ENCODE measurements at places on chromosomes 6 and 20. TPM values are rescaled to one million over a fixed set of nuclear protein-coding genes. Genes with fewer than 3 reads are reported as not detected.

Gene SOX18
- 8.4 TPM for total RNA-seq

GRCh38 chr6:89927791-89928550 lies 33.7 kb downstream of the GJA10 start:
- no peaks in the 10 kb centered on the region for H3K36me3 ChIP-seq
- H3K4me1 ChIP-seq = no peaks in the 10 kb centered on the region
- no peak overlapping the region for H3K4me3 ChIP-seq
- no peaks in the 10 kb centered on the region for H3K27me3 ChIP-seq
- H3K27ac ChIP-seq = no peak overlapping the region

DNA sequence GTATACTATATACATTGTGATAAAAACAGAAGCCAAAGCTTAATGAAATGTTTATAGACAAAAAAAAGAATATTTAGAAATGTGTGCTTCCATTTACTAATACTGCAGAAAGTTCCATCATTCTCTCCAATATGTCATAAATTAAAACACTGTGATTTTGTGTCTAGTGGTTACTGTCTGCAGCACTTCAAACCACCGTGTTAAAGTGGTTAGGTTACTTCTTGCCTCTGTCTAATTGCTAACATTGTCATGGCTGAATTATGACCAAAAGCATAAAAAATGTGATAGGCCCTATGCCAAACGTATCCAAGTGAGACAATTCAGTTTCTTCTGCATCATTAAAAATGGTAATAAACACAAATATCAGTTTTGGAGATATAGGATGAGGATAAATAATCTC lies 52.7 kb upstream of the CST5 start:
- H3K4me1 ChIP-seq = no peaks in the 10 kb centered on the region
- H3K27ac ChIP-seq = no peak overlapping the region
- no peak overlapping the region for H3K4me3 ChIP-seq
- no peaks in the 10 kb centered on the region for H3K27me3 ChIP-seq
- no peaks in the 10 kb centered on the region for H3K36me3 ChIP-seq
- no peak for DNase-seq

DNA sequence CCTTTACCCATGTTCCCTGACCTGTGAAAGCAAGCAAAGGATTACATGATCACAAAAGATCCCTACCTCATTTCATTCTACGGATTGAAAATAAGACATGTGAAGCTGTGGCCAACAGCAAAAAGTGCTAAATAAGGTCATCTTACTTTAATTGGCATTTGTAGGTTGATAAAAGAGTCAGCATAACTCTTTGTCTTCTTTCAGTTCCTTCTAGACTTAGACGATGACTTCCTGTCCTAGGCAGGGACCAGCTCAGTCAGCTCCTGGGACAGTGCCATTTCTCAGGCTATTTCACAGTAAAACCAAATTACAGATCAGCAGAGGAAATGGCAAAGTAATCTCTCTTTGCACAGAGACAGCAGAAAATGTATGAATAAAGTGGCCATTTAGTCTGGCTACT lies 480.7 kb downstream of the RFPL4B start:
- H3K27me3 ChIP-seq = no peaks in the 10 kb centered on the region
- no peak overlapping the region for H3K27ac ChIP-seq
- no peak for DNase-seq
- no peak overlapping the region for H3K4me3 ChIP-seq
- H3K4me1 ChIP-seq = no peaks in the 10 kb centered on the region

Gene IMPG1
- not detected for total RNA-seq

DNA sequence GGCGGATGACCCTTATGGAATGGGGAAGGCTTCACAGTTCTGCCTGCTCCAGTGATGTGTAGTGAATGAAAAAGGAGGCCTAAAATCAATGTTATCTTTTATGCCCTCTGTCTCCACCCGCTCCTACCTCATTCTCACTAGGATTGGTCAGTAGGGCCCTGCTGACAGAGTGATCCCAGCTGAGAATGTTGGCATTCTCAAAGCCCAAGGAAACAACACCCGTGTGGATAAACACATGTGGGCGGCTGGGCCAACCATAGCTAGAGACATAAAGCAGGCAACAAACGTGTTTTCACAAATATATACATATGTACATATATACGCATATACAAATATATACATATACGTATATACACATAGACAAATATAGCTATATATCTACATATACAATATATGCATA lies 4.5 kb downstream of the RIPK1 start:
- H3K27me3 ChIP-seq = no peaks in the 10 kb centered on the region
- no peak overlapping the region for H3K27ac ChIP-seq
- peaks cover 6% of the 10 kb centered on the region for H3K4me1 ChIP-seq
- peaks cover 1% of the 10 kb centered on the region for H3K36me3 ChIP-seq
- no peak for DNase-seq
- H3K4me3 ChIP-seq = no peak overlapping the region

- DNase-seq = no peak
- H3K27ac ChIP-seq = no peak overlapping the region
- no peak overlapping the region for H3K4me3 ChIP-seq
- H3K36me3 ChIP-seq = no peaks in the 10 kb centered on the region
- H3K4me1 ChIP-seq = no peaks in the 10 kb centered on the region
- H3K27me3 ChIP-seq = no peaks in the 10 kb centered on the region
Observed at GRCh38 chr6:159461266-159461665, 231.8 kb downstream of the SOD2 start.

DNA sequence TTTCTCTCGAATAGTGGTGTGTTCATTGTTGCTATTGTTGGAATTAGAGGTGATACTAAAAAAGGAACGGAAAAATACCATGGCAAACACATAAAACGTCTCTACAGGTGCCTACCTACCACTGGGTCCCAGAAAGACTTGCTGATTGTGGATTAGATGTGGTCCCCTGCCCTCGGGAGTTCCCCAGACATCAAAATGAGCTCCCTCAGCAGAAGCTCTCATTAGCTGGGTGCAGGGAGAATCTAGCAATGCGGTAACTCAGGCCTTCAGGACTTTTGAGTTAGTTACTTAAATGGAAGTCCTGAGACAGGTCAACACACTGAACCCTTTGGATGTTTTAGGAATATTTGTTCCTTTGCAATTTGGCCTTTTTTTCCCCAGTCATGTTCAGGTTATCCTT lies 6.1 kb downstream of the IRF4 start:
- no peaks in the 10 kb centered on the region for H3K4me1 ChIP-seq
- no peaks in the 10 kb centered on the region for H3K36me3 ChIP-seq
- DNase-seq = no peak
- no peak overlapping the region for H3K4me3 ChIP-seq
- H3K27ac ChIP-seq = no peak overlapping the region
- peaks cover 24% of the 10 kb centered on the region for H3K27me3 ChIP-seq

Gene GABRR1
- total RNA-seq = 0.21 TPM

- no peak overlapping the region for H3K27ac ChIP-seq
- H3K27me3 ChIP-seq = no peaks in the 10 kb centered on the region
- no peaks in the 10 kb centered on the region for H3K4me1 ChIP-seq
Observed at GRCh38 chr6:84346372-84346771, 118.9 kb upstream of the CEP162 start.

Gene TREM1
- not detected for total RNA-seq

GRCh38 chr6:167828325-167828956 lies 1.7 kb downstream of the AFDN start:
- no peak for DNase-seq
- H3K4me1 ChIP-seq = peaks cover 4% of the 10 kb centered on the region
- peak overlapping the region; percentile 77 for H3K27ac ChIP-seq
- H3K4me3 ChIP-seq = peak overlapping the region; percentile 45

- no peaks in the 10 kb centered on the region for H3K4me1 ChIP-seq
- no peaks in the 10 kb centered on the region for H3K36me3 ChIP-seq
- DNase-seq = no peak
Observed at GRCh38 chr6:39999006-39999867, 65.0 kb upstream of the MOCS1 start.

DNA sequence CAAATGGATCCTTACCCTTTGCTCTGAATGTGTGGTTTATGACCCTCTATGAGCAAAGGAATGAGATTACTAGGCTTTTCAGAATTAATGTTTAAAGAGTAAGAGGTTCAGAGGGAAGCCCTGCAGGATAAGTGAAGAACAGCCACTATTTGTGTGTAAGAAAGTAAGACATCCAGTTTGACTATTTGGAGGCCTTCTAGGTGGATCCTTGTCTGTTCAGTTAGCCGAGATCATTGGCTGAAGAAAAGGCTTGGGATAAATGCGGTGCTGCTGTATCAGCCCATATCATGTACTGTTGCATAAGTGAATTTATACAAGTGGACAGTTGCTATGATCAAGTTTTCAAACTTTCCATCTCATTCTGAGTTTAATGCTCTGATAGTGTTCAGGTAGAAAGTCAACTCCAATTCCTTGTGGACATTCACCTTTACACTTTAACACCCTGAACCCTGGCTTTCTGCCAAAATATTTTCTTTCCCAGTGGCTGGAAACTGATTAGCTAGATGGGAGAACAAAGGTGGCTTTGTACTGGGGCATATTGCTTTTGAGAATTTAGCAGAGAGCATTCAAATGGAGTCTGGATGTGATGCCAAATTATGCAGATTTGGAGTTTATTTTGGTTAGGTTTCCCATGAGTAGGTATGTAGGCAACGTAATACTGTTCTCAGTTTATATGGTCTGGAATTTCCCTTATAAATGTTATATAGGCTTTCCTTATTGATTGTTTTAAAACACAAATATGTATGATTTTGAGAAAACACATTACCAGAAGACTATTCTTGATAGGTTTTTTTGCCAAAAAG lies 15.0 kb downstream of the PARD6B start:
- H3K4me3 ChIP-seq = no peak overlapping the region
- peaks cover 7% of the 10 kb centered on the region for H3K4me1 ChIP-seq
- DNase-seq = peak; percentile 77

Gene GHRH
- total RNA-seq = not detected

DNA sequence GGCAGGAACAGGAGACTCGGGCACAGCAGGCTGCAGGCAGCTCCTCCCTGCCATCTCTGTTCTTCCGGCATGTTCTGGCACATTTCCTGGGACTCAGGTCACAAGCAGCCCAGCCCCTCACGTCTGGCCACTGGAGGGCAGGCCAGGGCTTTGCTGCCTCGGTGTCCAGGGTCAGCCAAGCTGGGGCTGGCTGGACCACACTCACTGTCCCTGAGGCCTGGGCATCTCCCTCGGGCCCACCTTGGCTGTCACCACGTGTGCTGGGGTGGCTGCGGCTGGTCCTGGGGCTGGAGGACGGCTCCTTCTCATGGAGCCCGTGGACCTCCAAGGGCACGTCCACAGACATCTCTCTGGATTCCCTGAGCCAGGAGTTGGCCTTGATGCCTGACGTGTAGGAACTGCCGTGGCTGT lies 18.5 kb downstream of the FRMD1 start:
- peak; percentile 86 for DNase-seq
- H3K36me3 ChIP-seq = no peaks in the 10 kb centered on the region
- no peak overlapping the region for H3K4me3 ChIP-seq
- no peak overlapping the region for H3K27ac ChIP-seq
- H3K27me3 ChIP-seq = no peaks in the 10 kb centered on the region

- no peaks in the 10 kb centered on the region for H3K36me3 ChIP-seq
- DNase-seq = no peak
- no peak overlapping the region for H3K27ac ChIP-seq
- no peaks in the 10 kb centered on the region for H3K27me3 ChIP-seq
- no peaks in the 10 kb centered on the region for H3K4me1 ChIP-seq
Observed at GRCh38 chr6:160750276-160750689, 48.2 kb downstream of the PLG start.

Gene MCCD1
- not detected for total RNA-seq

Gene SLC4A11
- total RNA-seq = 1.2 TPM

DNA sequence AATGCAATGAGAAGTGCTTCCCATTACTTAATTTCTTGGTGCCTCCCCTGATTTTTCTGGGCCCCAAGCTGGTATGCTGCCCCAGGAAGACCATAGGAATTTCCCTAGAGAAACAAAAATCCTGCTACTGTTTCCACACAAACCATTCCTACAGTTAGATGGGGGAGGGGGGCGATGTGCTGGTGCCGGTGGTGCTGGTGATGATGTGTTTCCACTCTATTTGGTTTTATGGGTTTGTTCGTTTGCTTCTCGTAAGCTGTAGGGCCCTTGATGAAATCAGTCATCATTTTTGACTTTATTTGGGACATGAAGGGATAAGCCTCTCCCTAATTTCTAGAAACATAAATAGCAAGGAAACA lies 105.1 kb downstream of the MKKS start:
- no peak overlapping the region for H3K4me3 ChIP-seq
- no peak for DNase-seq
- H3K27me3 ChIP-seq = no peaks in the 10 kb centered on the region

DNA sequence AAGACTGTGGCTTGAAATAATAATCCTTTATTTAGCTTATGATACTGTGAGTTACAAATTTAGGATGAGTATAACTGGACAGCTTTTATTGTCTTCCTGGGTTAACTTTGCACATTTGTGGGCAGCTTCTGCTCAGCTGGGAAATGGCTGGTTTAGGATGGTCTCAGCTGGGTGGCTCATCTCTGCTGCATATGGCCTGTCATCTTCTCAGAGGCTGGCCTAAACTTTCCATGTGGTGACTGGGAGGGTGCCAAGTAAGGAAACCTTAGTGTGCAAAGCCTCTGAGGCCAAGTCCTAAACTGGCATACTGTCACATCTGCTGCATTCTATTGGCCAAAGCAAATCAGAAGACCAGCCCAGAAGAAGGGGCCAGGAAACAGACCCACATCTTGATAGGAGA lies 40.2 kb downstream of the BTBD3 start:
- H3K4me1 ChIP-seq = no peaks in the 10 kb centered on the region
- H3K4me3 ChIP-seq = no peak overlapping the region
- H3K36me3 ChIP-seq = no peaks in the 10 kb centered on the region
- no peaks in the 10 kb centered on the region for H3K27me3 ChIP-seq
- H3K27ac ChIP-seq = no peak overlapping the region

Gene BHLHE23
- not detected for total RNA-seq

DNA sequence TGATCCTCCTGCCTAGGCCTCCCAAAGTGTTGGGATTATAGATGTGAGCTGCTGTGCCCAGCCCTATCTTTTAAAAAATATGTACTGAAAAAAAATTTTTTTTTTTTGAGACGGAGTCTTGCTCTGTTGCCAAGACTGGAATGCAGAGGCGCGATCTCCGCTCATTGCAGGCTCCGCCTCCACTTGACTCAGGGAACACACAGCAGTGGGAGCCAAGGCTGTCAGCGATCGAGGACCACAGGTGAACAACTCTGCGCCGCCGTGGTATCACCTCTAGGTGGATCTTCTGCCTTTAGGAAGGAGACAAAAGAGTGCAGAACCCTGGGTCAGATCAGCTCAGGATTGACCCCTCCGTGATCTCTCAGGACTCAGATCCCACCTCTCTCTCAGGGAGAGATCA lies 13.7 kb downstream of the RAET1E start:
- H3K36me3 ChIP-seq = no peaks in the 10 kb centered on the region
- no peak overlapping the region for H3K4me3 ChIP-seq
- DNase-seq = no peak
- H3K4me1 ChIP-seq = no peaks in the 10 kb centered on the region
- H3K27ac ChIP-seq = no peak overlapping the region
- H3K27me3 ChIP-seq = no peaks in the 10 kb centered on the region

GRCh38 chr6:130018292-130018743 lies at the start of gene L3MBTL3:
Gene L3MBTL3 (plus strand): TSS chr6:130018581. CDS start chr6:130042700, 24,119 bp downstream.
- peak within 1 kb of the TSS; percentile 79 for H3K27ac ChIP-seq
- H3K27me3 ChIP-seq = no peaks in the 10 kb centered on the region
- H3K36me3 ChIP-seq = no peaks in the 10 kb centered on the region
- no peaks in the 10 kb centered on the region for H3K4me1 ChIP-seq
- peak; percentile 94 for DNase-seq
